ENCODE measurements at places on chromosomes 2 and 18.

- no peak for DNase-seq
These were observed 281.6 kb upstream of the STON1 start for GRCh38 chr2:48248251-48248933.

GRCh38 chr2:100767224-100767653, 52.7 kb upstream of the NPAS2 start:
- no peak for DNase-seq

DNA sequence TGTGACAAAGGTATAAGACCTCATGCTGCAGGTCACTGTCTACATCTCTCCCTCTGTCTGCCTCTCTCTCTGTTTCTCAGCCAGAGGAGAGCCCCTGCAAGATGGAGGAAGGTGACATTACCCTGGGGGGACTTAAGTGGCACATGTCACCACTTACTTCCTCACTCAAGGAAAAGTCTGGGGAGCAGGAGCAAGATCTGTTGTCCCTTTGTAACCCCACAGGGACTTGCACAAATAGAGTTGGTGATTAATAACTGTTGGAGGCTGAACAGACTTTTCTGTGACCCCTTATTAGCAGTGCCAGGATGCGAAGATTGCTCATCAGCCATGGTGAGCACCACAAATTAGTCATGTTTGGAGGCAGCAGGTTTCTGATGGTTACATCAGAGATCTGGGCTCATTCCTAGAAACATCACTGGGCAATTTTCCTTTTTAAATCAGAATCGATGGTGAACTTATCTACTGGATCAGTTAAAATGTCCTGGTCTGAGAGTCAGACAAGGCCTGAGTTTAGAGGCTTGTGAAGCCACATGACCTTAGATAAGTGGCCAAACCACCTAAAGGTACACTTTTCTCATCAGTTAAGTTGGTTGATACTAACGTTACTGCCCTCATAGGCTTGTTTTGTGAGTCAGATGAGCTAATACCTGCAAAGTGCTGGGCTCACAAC, 81.2 kb upstream of the LTBP1 start:
- DNase-seq: no peak

GRCh38 chr18:55256226-55256928, 297.1 kb upstream of the CCDC68 start:
- no peak for DNase-seq

DNA sequence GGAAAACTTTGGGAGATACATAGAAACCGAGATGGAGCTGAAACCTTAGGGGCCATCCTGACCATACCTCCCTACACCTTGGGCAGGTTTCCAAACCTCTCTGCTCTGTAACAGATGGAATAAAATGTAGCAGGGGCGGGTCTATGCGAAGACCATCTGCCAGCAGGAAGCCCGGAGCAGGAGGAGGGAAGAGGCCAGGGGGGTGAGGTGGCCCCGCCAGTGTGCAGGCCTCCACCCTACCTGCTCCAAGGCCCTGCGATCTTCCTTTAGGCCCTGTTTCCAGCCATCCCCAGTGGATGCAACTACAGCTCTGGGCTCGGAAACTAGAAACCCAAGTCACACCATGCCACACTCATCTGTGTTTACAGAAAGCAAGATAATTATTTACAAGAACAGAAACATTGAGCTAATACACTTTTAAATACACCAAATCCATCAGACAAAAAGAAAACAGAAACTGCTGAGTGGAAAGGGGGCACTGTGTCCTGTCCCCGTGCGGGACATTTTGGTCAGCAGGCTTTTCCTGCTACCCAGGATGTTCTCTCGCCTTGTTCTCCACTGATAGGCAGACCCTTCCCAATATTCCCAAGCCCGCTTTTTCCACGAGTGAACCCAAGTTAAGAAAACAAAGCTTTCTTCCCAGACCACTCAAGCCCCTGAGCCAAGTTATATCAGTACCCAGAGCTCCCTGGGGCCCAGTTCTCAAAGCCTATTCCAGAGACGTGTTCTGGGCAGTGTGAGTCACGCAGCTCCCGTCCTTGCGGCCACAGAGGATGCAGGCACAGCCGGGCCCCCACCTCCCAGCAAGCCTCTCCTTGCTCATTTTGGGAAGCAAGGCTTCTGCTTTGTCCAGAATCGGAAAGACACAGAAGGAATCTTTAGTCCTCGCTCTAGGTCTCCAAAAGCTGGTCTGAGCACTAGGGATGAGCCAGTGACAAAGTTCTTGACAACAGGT, 17.3 kb downstream of the CIB4 start:
- DNase-seq: no peak

GRCh38 chr2:147845411-147845971, 662 bp downstream of the ACVR2A start:
- DNase-seq: peak; percentile 47

GRCh38 chr2:239674981-239675825, 274.4 kb upstream of the HDAC4 start:
- DNase-seq: no peak

DNA sequence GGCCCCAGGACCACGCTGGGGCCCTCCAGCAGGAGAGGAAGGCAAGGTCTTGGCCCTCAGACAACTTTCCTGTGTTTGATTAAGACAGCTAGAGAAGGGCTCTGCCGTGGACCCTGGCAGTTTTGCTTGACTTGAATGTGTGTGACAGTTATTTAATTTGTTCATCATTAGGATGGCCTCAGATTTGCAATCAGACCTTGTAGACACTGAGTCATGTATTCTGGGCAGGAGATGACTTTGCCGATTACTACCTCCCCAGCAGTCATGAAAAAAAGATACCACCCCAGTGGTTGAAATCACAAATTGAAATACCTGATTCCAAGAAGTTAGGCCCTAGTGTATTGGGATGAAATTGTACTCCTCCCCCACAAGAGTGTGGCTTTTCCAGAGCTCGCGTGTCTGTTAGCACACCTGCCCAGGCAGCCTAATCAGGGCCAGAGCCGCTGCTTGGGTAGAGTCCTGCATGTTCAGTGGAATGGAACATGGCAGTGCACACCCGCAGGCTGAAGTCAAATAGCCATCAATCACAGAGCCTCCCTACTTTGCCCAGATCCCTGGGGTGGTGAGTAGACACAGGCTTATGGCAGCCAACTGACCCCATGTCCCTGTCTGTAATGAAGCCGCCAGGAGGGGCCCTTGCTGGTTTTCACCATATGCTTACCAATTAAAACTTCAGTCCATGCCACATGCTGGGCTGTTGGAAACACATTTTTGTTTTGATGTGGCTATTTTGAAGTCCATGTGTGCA, 122.5 kb downstream of the TPGS2 start:
- DNase-seq: no peak

GRCh38 chr2:133421516-133422324, 146.5 kb downstream of the NCKAP5 start:
- no peak for DNase-seq

All from CD4-positive, alpha-beta T cell treated with Interleukin-6 at 100 ng/mL for 8 hours (primary cell).